ENCODE measurements at places on chromosomes 11 and 22.

DNA sequence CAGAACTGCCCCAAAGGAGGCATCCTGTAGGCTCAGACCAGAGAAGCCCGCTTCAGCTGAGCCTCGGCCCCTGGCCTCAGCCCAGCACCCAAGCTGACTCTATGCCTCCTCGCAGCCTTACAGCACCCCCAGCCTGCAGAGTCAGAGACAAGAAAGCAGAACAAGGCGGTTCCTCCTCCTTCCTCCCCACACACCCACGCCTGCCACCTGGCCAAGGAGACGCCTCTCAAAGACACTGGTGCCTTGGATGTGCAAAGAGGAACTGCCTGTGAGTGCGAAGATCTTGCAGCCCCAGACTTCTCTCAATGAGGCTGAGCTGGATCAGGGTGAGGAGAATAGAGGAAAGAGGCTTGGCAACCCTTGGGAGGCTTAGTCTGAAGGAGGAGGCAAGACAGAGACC, 60.2 kb downstream of the PDE2A start:
- DNase-seq: no peak

- no peak for DNase-seq
Observed at GRCh38 chr11:10329935-10330334, 25.1 kb downstream of the ADM start.

GRCh38 chr11:133271871-133272776, 260.2 kb downstream of the OPCML start:
- DNase-seq: no peak

GRCh38 chr11:64138398-64138797, 27.5 kb downstream of the MACROD1 start:
- no peak for DNase-seq

- DNase-seq: no peak
Observed at GRCh38 chr11:76891285-76891684, 30.6 kb downstream of the ACER3 start.

DNA sequence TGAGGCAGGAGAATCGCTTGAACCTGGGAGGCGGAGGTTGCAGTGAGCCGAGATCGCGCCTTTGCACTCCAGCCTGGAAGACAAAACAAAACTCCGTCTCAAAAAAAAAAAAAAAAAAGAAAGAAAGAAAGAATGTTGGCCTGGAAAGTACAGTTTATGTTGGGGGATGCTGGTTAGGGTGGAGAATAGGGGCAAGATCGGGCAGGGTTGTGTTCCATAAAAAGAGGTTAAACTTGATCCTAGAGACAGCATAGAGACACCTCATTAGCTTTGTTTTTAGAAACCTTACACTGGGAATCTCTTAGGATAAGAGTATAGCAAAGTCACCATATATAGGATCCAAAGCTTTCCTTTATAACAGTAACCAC, 1.9 kb upstream of the FTH1 start:
- DNase-seq: no peak

- no peak for DNase-seq
Observed at GRCh38 chr11:45301537-45302246, 15.6 kb upstream of the SYT13 start.

Measured in activated CD4-positive, alpha-beta T cell treated with anti-CD3 and anti-CD28 coated beads for 1 hour (primary cell).